ENCODE measurements at places on chromosomes 2 and 18.

DNA sequence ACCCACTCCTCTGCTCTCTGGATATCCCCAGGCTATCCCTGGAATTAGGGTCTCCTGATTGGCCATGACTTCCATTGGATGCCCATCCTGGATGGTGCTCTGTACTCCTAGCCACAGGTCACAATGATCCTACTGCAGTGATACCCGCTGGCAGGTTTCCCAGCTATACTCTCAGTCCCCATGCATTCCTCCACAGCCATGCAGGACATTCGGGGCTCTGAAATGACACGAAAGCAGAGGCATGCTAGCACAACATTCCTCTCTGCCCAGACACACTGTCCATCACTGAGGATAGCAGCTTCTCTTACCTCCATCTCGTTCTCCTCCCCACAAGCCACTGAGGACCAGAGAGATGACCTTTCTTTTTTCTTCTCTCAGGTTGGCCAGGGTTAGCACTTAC is 51.7 kb upstream of the SPATS2L start:
- no peak for DNase-seq

DNA sequence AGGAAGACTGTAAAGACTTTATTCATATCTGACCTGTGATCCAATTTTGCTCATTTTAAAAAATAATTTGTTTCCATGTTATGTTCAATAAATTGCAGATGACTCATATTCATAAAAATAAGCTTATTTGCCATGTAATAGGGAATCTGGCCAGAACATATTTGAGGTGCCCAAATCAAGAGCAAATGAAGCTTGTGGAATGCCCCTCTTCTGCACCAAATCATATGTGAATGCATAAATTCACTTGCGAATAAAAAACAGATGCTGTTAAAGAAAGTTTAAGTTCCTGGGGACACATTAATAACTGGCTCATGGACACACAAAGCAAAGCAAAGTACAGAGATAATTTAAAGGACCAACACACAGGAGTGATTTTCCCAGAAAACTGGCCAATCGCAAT is 279.0 kb upstream of the CDH2 start:
- DNase-seq = no peak

- DNase-seq = no peak
Measured at GRCh38 chr2:171523088-171524017, 1.1 kb downstream of the CYBRD1 start.

GRCh38 chr2:20172273-20173055 is 52.5 kb downstream of the SDC1 start:
- no peak for DNase-seq

- DNase-seq = no peak
Measured at GRCh38 chr2:207041279-207041678, 102.0 kb downstream of the CPO start.

DNA sequence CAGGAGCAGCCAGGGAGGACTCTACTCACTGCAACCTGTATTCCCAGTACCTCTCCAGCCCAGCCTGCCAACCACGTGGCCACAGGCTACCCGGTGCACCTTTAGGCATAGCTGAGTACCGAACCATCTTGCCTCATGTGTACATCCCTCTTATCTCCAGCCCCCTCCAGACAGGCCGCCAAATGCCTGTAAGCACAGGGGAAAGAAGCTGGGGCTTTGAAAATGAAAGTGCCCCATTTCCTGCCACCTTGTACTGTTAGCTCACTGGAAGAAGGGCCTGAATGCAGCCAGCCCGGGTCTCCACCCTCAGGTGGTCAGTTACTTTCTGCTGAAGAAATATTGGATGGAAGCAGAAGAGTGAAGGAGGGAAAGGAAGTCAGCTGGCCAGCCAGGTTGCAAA is 27.2 kb upstream of the RFX8 start:
- DNase-seq = no peak

DNA sequence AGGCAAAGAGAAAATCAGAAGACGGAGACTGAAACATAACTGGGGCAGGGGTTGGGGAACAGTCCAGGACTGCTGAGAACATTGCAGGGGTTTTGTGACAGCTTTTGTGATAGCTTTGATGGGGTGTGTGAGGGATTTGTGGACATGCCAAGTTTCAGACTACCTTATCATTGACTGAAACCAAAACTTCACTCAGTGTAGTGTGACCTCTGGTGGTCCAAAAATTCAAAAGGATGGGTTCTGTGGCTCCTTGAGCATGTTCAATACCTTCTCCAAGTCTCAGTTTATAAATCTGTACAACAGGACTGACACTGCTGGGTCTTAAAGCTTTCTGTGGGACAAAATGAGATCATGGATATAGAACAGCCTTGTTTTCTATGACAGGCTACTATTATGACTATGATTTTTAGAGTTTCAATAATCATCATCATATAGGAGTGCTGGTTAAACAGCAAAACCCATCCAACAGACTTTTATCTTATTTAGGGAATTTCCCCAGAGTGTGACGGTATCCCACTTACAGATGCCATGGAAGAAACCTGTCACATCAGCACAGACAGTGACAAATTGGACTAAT is 259.2 kb upstream of the SLC14A2 start:
- no peak for DNase-seq

- DNase-seq = peak; percentile 87
Measured at GRCh38 chr2:9951522-9952285, at the start of gene GRHL1. TSS of gene GRHL1 (plus strand) at chr2:9951693. CDS start at chr2:9951834, 141 bp downstream.

Measured in stimulated activated CD4-positive, alpha-beta T cell treated with anti-CD3 and anti-CD28 coated beads, Interleukin-15, amount 100 ng/mL, for 1 hour (primary cell).